ENCODE measurements at places on chromosomes 5 and 9.
A peak's percentile ranks its signal among the peaks of the same experiment; 100 is the strongest.

GRCh38 chr5:172004824-172005237 is 1.6 kb downstream of the FBXW11 start:
- DNase-seq, result peak; percentile 86

GRCh38 chr5:179313849-179314521 is 31.3 kb downstream of the ADAMTS2 start:
- DNase-seq, result no peak

DNA sequence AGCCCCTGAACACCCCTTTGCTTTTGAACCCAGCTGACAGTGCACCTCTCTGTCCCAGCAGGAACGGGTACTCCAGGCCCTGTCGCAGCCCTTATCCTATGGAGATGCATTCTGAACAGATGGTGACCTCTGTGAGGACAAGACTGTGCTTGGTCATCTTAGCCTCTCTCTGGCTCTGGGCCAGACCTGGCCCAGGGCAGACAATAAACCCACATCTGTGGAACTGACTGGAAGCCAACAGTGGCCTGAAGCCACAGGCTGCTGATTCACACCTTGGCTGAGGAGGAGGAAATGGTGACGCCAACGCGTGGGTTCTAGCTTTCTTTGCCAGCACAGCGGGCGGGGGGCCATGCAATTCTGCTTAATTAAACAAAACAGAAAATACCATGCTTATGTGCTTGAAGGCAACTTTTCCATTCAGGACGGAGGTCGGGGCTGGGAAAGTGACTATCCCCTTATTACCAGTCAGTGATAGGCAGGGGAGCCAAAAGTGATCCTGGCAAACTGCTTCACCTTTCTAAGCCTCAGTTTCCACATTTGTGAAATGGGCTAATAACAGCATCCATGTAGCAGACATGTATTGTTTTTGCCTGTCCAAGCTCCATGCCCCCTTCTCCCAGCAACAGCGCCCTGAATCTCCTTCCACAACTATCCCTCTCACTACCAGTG is 10.8 kb downstream of the SH3PXD2B start:
- DNase-seq, result peak; percentile 85

DNA sequence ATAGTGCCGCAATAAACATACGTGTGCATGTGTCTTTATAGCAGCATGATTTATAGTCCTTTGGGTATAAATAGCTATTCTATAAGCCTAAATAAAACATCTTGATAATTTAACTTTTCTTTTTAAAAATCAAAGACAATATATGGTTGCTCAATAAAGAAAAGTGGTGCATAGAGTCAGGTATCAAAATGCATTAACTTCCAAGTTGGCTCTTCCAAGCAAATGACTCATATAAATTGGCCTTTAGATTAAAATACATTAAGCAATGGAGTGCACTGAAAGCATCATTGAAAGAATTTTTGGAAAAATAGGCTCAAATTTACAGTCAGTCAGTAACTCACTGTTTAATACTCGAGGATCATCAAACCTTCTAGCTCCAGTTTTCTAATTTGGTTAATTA is 106.6 kb downstream of the PLCXD3 start:
- DNase-seq, result no peak

DNA sequence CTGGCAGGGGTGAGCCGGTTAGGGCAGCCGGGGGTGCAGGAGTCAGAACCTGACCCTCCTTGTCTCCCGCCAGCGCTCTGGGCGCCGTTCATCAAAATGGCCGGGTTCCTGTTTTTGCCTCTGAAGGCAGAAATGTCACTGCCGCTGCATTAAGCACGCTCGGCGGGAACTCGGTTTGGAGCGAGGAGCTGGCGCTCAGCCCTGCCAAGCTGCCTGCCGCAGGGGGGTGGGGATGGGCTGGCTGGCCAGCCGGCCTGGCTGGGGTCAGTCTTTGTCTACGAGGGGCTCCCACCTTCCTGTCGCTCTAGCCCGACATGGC is 63.7 kb downstream of the CXXC5 start:
- peak; percentile 60 for DNase-seq

- DNase-seq, result peak; percentile 11
These were observed 14.1 kb downstream of the TMEM38B start for GRCh38 chr9:105708405-105708804.

GRCh38 chr5:73435759-73436534 is 12.6 kb downstream of the FOXD1 start:
- no peak for DNase-seq

- no peak for DNase-seq
These were observed 273.2 kb downstream of the ENC1 start for GRCh38 chr5:74367241-74367733.

GRCh38 chr9:137176302-137177182 is 4.7 kb upstream of the TMEM210 start:
- peak; percentile 39 for DNase-seq

DNA sequence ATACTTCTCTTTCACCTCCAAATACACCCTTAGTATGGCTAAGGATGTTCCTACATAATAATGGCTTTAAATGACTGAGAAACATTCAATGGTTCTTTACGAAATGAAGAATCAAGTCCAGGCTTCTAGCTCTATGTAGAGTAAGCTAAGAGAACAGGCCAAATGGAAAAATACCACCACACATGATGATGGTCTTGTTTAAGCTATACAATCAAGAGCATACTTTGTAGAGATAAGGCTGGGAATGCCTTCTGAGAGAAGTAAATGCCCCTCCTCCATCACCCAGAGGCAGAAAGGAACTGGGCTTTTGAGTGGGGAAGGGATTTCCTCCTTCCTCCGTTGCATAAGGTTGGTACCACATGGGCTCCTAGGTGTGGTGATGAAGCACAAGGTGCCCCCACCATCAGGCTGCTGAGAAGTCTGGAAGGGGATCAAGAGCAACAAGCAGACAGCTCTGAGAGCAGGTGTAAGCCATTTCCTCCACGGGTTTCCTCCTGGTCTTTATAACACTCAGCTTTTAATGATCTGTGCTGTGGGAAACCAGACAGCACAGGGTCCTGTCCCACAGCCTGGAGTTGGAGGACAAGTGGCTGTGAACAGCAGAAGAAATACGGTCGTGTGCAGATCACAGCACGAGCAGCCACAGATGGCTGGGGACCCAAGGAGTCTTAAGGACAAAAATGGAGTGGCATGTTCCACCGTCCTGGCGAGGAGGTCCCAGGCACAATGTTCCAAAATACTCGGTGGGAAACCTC is 396.9 kb downstream of the CTNND2 start:
- no peak for DNase-seq

DNA sequence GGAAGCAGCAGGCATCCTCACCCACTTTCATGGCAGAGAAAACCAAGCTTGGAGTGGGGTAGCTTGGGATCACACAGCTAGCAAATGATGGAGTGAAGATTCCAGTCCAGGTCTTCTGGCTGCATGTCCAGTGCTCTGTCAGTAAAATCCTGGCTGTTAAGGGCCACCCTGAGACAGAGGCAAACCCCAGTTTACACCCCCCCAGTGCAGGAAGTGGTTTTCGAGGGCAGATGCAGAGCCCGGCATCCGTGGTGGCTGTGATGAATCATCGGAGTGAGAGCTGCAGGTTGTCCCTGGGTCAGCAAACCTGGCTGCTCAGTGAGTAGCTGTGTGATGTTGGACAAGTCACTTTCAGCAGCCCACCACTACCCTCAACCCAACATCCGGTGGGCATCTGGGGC is 115.4 kb downstream of the RGS3 start:
- DNase-seq, result peak; percentile 78

DNA sequence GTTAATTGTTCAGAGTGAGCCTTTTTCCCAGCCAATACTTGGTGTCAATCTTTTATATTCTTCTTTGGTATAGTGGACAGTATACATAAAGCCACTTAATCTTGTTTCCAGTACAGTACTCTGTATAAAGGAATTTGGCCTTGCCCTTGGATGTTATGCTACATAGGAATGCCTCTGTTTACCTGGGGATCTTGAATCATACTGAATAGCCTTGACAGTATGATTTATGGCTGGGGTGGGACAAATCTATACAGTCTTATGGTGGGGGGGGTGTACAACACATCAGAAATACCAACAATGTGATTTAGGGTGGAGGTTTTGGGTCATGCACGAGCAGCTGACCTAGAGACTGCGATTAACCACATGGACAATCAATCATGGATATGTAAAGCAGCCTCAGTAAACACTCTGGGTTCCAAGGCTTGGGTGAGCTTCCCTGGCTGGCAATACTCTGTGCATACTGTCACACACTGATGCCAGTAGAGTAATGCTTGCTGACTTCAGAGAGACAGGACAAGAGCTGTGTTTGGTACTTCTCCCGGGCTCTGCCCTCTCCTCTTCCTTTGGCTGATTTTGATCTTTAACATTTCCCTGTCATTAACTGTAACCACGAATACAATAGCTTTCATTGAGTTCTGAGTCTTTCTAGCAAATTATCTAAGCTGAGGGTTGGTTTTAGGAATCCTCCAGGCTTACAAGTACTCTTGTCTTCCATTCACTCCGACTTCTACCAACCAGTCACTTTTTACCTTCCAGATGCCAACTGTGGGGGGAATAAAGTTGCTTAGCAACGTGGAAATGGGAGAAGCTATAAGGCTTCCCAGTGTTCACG is 84.6 kb downstream of the IARS1 start:
- no peak for DNase-seq

GRCh38 chr5:176912115-176912514 is 13.0 kb upstream of the HK3 start:
- no peak for DNase-seq

GRCh38 chr9:124615100-124615742 is 108.0 kb upstream of the NR5A1 start:
- DNase-seq, result no peak

DNA sequence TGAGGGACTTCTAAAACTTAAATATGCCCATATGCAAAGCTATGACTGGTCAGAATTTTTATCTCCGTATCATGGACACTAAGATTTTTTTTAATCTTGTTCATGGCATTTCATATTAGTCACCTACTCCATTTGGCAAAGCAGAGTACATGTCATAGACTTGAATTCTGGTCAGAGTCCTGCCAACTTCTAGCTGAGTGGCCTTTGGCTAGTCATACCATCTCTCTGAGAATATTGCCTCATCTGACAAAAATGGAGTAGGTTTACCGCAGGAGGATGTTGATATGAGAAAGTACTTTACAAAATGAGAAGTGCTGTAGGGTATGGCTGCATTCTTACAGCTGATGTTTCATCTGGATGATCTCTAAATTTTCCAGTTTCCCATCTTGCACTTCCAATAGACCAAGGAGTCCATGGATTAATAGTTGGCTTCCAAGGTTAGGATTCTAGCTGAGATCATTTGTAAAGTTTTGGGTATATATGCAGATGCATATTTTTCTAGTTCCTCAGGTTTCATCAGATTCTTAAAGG is 150.8 kb upstream of the NR3C1 start:
- peak; percentile 95 for DNase-seq

GRCh38 chr9:128654481-128654880 is 2.2 kb downstream of the DYNC2I2 start:
- no peak for DNase-seq

DNA sequence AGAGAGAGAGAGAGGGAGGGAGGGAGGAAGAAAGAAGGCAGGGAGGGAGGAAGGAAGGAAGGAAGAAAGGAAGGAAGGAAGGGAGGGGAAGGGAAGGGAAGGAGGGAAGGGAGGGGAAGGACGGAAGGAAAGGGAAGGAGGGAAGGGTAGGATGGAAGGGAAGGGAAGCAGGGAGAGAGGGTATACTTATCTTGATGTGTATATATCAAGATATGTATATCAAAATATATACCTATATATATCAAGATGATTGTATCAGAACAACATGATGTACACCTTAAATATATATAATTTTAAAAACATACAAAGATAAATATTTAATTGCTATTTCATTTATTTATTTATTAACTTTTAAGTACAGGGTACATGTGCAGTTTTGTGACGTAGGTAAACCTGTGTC is 96.8 kb upstream of the ADAMTS16 start:
- DNase-seq, result no peak

DNA sequence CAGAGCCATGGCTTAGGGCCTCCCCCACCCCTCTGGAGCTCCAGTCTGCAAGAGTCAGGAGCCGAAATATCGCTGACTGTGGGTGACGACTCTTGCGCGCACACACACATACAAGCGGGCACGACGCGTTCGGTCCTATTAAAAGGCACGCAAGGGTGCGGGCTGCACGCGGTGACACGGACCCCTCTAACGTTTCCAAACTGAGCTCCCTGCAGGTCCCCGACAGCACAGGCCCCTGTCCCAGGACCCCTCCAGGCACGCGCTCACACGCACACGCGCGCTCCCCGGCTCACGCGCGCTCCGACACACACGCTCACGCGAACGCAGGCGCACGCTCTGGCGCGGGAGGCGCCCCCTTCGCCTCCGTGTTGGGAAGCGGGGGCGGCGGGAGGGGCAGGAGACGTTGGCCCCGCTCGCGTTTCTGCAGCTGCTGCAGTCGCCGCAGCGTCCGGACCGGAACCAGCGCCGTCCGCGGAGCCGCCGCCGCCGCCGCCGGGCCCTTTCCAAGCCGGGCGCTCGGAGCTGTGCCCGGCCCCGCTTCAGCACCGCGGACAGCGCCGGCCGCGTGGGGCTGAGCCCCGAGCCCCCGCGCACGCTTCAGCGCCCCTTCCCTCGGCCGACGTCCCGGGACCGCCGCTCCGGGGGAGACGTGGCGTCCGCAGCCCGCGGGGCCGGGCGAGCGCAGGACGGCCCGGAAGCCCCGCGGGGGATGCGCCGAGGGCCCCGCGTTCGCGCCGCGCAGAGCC is at the start of gene GRIN1:
TSS of gene GRIN1 (plus strand) at position 433 of the 746 bp plus-strand sequence. CDS start 333 bp downstream, outside the sequence.
- DNase-seq, result peak; percentile 49

GRCh38 chr9:5466766-5467165 is 16.4 kb downstream of the CD274 start:
- peak; percentile 56 for DNase-seq

DNA sequence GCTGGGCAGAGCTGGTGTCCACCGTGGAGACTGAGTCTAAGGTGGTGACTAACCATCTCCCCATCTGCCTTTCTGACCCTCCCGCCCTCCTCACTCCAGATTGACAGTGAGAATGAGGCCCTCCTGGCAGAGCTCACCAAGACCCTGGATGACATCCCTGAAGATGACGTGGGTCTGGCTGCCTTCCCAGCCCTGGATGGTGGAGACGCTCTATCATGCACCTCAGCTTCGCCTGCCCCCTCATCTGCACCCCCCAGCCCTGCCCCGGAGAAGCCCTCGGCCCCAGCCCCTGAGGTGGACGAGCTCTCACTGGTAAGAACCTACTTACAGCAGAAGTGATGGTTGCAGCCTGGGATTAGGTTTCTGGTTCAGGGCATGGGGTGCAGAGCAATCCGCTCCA is 96.5 kb downstream of the PPARGC1B start:
- no peak for DNase-seq

DNA sequence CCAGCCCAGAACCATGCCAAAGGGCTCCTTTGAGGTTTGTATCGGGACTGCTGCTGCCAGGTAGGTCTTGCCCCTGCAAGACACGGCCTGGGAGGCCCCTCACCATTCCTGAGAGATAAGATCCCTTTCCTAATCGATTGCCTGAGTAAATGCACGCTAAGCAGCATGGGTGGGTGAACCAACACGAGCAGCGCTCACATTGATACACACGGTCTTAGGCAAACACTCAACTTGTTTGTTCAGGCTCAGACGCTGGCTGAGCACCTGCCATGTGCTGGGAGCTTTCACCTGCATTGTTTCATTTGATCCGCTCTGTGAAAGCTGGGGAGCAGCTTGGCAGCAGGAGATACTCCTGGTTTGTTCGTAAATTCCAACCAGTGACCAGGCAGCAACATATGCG is 76.9 kb upstream of the NEURL1B start:
- DNase-seq, result no peak

All from suppressor macrophage treated with lipopolysaccharide for 1 hour (primary cell).